Head of caudate nucleus (tissue), 42 donors: ENCODE measurements at places on chromosomes 3 and 15.

- DNase-seq = peak; percentile 47
These were observed 134.8 kb upstream of the ANKRD28 start for GRCh38 chr3:15932348-15933300.

DNA sequence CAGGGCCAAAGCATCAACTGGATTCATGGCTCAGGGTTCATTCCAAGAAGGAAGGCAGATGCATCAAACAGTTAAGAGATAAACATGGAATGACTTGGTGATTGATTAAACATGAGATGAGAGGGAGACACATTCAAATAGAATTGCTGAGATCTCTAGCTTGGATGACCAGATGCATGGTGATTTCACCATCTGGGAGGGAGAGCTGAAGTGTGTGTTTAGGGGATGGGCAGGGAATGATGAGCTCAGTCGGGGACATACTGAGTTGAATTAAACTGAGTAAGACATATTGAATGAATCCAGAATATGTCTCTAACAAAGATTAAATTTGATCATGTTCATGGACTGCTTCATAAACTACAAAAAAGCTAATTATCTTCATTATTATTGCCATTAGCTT, 35.5 kb downstream of the CADPS start:
- no peak for DNase-seq

DNA sequence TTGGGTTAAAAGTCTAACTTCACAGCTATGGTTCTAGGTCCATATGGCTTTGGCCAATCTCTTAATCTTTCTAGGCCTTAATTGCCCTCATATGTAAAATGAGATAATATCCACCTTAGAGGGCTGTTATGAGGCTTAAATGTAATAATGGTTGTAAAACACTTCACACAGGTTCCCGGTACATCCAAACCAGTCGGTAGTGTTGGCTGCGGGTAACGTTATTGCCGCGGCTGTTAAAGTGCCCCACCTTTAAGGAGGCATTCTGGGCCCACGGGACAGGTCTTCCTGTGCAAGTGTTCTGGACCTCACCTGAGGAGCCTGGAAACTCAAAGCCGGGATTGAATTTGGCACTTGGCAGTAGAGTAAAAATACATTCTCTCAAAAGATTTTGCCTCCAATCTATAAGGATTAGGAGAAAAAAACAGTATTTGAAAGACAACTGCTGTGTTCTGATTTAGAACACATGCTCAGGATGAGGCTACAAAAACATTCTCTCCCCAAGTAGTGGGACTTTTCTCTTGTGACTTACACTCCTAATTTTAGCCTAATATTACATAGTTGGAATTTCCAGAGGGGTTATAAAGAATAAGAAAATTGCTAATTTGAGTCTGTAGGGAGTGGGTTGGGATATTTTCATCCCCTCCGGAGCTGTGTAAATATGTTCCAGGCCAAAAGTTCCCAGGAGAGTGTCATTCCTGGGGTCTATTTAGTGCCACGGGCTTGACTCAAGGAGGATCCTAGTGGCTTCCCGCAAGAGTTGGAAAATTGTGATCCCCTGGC, 44.9 kb upstream of the TSEN2 start:
- no peak for DNase-seq

DNA sequence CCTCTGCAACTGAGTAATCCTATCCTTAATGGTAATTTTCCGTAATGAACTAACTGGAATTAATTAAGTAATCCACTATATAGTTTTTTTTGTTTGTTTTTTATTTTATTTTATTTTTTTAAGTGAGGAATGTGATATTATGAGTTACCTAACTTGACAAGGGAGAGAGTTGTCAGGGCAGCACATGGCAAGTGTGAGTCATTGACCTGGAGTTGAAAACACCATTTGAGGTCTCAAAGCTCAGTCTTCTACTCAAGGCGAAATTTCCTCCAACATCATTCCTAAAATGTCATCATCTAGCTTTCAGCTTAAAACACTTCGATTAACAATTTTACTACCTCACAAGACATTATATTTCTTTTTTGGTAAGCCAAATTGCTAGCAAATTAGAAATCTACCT, 87.8 kb downstream of the NECTIN3 start:
- DNase-seq = no peak

DNA sequence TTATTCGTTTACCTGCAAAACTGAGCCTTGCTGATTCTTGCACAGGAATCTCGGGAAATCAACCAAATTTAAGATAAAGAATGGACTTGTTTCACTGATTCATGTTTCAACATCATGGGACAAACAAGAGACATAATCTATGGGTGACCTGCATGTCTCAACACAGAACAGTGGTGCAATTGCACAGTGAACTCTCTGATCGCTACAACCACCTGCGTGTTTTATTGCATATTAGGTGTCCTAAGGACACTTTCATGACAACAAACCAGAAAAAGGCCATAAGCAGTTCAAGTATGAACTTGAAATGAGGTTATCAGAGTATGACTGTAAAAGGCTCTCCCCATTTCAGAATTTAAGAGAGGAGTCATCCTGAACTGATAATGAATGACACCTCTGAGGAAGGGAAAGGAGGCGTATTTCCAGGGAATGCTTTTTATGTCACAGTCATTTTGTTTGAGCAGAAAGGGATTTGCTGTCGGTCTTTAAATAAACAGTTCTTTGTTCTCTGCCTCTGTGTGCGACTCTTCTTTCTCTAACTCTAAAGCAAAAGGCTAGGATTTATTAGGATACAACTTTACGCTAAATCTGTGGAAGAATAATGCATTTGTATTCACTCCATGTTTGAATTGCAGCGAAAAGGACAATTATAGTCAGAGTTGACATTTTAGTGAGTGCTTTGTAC, 167.2 kb downstream of the RBMS3 start:
- DNase-seq = no peak

DNA sequence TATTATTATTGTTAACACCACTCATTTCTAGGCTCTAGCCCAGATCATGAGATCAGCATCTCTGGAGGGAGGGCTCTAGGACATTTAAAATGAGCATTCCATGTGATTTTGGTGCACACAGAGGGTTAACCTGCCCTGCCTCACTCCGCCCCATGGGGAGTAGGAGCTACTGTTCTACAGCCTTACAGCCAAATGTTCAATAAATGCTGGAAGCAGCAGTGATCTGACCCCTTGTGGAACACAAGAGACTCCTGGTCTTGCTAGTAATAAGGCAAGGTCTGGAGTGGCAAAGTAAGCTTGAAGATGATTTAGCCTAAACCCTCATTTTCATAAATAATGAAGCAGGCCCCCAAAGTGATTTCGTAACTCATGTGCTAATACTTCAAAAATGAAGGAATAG, 166.4 kb upstream of the EOMES start:
- no peak for DNase-seq

- DNase-seq = no peak
These were observed 6.1 kb upstream of the THSD4 start for GRCh38 chr15:71109130-71109529.

DNA sequence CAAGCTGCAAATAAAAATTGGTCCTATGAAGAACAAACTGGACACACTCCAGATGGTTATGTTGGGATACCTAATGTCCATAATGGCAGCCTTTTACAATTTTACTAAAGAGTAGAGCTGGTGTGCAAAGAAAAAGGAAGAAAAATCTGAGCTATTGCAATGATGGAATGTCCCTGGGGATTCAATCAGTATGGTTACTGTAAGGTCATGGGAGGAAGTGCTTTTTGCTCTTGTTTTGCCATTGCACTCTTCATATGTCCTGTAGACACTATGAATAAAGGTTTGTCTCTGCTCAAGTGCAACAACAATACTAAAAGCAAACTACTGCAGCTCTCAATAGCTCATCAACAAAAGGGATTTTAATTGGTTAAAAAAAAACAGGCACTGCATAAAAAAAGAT, 5.4 kb downstream of the PFN2 start:
- DNase-seq = no peak
